ENCODE measurements at places on chromosomes 4 and X.

DNA sequence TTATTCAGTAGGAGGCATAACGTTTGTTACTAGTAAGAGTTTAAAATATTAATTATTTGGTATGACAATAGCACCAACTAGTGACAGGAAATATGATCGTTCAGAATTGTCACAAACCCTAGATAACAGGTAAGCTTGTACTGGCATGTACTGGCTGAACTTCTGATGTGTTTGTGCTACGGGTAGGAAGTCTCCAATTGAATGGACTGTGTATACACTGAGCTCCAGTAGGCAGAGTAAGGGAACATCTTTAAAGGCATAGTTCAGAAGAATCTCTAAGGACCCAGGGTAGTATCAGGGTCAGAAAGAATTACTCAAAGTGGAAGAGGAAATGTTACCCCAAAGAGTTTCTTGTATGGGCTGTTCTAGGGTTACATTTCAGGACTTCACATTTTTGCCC is 230.4 kb downstream of the EDA2R start:
- no peak for DNase-seq

GRCh38 chrX:73903941-73904340 is 340.9 kb downstream of the CHIC1 start:
- DNase-seq, result no peak

DNA sequence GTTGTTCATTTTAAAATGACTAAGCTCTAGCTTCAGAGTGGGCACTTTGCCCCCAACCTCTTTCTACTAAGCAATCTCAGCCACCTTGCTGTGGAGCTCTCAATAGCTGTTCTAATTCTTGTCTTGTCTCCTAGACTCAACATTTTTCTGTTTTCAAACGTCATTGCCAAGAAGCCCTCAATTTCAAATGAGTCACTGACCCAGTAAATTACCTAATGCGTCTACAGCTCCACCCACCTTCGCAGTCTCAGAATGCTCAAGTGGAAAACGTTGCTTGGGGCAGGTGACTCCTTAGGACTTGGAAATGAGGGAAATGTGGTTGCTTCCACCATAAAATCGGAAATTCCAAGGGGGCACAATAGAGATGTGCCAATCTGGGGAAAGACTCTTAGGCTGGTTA is 59.0 kb downstream of the ING2 start:
- DNase-seq, result no peak

DNA sequence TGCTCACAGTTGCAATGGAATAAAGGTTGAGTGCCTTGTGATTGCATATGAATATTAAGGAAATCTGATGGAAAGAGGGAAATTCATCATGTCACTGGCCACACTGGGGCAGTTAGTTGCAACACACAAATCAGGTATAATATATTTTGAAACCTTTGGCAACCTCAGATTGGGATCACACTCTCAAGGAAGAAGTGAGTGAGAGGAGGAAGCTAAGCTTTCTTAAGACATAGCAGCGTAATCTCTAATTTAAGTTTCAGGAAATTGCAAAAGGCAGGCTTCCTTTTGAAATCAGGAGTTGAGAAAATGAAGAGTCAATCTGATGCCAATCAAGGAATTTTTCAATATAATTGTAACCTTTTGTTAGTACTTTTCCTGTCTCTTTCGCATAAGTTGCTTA is 12.3 kb upstream of the CLTRN start:
- no peak for DNase-seq

GRCh38 chr4:15792974-15793373 is 14.8 kb downstream of the CD38 start:
- no peak for DNase-seq

DNA sequence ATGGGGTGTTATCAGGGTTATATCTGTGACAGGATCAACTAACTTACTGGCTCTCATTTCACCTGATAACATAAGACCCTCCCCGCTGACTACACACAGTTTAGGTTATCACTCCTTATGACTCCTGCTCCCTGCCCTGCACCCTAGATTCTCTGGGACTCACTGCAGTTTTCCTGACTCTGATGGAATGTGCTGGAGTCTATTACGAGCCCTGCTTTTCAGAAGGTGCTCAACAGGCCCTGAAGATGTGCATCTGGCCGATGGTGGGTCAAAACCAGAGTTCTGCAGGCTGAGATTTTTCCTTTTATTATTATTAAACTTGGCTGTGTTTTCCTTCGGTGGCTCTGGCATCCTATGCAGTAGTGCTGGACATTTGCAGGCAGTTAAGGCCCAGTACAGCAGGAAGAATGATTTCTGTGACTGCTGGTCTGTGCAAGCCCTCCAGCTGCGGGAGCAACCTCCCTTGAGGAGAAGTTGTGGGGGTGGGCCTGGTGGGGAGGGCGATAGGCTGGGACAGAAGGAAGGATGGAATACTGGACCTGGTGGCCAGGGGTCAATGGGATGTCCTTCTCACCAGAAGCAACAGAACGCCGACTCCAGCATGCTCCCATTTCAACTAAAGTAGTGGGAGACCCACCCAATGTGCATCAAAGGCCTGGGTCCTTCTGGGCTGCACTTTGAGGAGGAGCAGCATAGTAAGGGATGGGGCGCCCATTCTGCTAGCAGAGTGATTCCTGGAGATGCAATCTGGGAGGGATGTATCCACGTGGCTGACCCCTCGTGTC is 11.0 kb downstream of the SOD3 start:
- no peak for DNase-seq

DNA sequence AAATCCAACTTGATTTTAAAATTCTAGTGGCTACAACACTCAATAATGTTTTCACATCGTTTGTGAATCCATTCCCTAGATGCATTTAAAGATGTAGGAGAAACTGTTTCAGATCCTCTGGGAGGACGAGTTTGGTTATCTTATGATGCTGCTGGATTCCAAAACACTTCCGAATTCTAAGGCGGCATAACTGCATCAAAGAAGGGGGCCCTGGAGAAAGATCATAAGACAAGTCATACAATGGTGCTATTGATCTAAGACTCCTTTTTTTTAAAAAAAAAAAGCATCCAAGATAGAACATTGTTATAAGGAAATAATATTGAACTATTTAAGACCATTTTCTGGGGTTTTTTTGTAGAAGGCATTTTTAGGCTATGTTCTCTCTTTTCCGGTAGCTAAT is 25.5 kb downstream of the ASB9 start:
- DNase-seq, result no peak

- no peak for DNase-seq
Measured at GRCh38 chr4:51868449-51868847, 25.5 kb downstream of the DCUN1D4 start.

DNA sequence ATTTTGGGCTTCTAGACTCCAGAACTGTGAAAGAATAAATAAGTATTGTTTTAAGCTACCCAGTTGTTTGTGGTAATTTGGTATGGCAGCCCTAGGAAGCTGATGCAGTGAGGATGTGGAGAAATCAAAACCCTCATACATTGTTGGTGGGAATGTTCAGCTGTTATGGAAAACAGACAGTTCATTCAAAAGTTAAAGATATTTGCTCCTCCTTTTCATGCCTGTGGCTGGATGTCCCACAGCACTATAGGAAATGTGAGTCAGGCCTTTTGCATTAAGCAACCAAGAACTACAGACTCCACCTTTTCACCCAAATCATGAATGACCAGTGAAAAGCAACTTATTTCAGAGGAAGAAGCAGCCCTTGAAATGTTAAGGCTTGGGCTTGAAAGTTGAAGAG is 6.7 kb downstream of the BBS12 start:
- no peak for DNase-seq

DNA sequence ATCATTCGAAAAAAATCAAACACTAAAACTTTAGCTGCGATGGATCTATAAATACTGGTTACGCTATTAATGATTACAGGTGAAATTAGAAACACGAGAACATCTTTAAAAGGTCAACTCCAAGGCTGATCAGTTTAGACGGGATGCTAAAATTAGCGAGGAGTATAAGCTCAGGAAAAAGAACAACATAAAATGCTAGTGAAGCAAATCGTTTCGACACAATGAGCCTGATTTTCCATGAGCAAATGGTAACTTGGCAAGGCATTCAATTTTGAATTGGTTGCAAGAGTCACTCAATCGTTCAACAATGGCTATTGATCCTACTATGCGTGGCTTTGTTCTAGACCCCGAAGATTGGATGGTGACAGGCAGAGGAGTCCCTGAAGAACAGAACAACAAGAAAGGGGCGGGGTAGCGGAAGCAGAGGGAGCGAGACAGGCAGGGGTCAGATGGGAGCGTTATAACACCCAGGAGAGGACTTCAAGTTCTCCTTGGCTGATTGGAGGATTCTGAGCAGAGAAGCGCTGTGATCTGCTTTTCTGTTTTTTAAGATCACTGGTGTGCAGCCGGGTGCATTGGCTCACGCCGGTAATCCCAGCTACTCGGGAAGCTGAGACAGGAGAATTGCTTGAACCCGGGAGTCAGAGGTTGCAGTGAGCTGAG is 146.5 kb downstream of the RBM47 start:
- DNase-seq, result no peak

DNA sequence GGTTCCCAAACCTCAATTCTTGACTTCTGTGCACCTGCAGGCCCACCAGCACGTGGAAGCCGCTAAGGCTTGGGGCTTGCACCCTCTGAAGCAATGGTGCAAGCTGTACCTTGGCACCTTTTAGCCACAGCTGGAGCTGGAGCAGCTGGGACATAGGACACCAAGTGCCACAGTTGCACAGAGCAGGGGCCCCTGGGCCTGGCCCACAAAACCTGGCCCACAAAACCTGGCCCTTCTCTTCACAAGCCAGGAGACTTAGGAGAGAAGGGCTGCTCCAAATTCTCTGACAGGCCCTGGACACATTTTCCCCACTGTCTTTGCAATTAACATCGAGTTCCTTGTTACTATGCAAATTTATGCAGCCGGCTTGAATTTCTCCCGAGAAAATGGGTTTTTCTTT is 197.8 kb downstream of the EPHA5 start:
- no peak for DNase-seq

GRCh38 chr4:81032771-81033684 is 2.5 kb downstream of the BMP3 start:
- no peak for DNase-seq

- DNase-seq, result no peak
Measured at GRCh38 chr4:170698334-170698733, 608.6 kb upstream of the AADAT start.

DNA sequence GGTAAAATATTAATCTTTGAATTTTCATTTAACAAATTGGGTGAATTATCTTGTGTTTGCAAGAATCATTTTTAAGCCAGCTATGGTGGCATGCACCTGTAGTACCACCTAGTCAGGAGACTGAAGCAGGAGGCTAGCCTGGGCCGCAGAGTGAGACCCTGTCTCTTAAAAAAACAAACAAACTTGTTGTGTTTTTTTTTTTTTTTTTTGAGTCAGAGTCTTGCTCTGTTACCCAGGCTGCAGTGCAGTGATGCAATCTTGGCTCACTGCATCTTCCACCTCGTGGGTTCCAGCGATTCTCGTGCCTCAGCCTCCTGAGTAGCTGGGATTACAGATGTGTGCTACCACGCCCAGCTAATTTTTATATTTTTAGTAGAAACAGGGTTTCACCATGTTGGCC is 2.2 kb downstream of the TXLNG start:
- DNase-seq, result no peak

DNA sequence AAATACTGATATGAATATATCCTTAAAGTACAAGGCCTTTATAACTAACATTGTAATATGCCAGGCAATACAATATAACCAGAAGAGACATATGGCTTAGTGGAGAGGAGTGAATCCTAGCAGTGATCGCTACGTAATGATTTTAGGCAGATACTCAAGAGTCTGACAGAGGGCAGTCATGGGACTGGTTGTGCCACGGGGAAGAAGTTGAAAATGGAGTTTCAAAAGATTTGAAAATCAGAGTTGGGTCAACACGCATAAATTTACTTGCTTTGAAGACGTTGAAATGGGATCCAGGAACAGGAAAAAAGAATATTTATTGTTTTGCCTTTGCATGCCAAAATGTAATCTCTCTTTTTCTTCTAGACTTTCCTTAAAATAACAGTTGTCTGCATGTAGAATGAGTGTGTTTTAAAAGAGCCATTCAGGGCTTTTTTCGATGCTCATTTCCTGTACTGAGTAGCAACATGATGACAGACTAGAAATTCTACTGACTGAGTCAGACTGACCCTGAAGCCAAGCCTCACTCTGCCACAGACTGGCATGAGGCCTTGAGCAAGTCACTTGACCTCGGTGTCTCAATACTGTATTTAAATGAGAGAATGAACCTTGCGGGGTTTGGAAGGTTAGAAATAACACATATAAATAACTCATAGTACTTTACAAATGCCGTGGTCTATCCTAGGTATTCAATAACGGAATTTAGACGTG is 8.1 kb upstream of the SMS start:
- DNase-seq, result no peak

DNA sequence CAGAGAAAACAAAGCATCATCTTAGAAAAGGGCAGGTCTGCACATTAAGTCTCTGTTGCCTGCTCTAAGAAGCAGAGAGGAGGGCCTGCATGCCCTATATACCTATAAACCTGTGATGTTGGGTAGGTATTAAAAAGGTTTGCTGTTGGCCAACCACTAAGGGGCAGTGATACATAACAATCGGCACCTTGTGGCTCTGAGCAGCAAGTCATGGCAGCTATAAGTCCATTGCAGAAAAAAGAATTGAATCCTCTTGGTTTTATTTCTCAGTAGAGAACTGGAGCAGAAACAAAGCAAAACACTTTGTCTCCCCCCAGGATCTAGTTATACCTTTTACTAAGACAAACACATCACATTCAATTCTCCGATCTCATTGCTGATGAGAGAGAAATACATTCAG is 1364.4 kb downstream of the STIM2 start:
- DNase-seq, result no peak

- DNase-seq, result no peak
Measured at GRCh38 chr4:7387925-7388324, 46.8 kb downstream of the PSAPL1 start.

DNA sequence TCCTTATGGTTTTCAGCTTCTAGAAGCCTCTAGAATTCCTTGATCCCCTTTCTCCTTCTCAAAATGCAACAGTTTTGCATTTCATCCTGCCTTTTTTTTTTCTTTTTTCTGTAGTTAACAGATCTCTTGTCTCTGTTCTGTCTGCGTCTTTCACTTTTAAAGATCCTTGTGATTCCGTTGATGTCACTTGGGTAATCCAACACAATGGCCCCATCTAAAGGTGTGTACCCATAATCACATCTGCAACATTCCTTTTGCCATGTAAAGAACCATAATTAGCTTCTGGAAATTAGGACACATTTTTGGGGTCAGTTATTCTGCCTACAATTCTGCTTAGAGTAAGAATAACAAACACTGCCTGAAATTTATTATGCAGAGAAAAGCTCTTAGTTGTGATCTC is 1180.9 kb upstream of the ADGRL3 start:
- no peak for DNase-seq

- no peak for DNase-seq
Measured at GRCh38 chrX:107996124-107996523, 14.0 kb upstream of the TEX13B start.

DNA sequence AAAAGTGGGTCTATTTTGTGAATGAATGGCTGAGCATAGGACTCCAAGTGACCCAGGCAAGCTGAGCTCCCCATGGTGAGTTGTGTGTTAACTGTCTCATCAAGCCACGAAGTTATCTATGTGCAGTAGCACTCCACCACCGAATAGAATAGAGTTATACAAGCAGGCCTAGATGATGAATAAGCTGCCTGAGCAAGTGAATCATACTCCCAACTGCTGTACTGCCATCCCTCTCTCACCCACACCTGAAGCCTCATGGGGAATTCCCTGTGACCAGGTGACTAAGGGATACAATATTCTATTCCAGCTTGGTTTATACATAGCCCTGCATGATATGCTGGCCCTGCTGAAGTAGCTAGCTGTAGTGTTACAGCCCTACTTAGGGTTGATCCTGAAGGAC is 38.7 kb downstream of the KDM5C start:
- DNase-seq, result no peak

Data from effector memory CD8-positive, alpha-beta T cell (primary cell).